ENCODE measurements at places on chromosomes 16 and 17.

GRCh38 chr16:46687486-46687885 is 1.5 kb downstream of the VPS35 start:
- DNase-seq, result no peak

DNA sequence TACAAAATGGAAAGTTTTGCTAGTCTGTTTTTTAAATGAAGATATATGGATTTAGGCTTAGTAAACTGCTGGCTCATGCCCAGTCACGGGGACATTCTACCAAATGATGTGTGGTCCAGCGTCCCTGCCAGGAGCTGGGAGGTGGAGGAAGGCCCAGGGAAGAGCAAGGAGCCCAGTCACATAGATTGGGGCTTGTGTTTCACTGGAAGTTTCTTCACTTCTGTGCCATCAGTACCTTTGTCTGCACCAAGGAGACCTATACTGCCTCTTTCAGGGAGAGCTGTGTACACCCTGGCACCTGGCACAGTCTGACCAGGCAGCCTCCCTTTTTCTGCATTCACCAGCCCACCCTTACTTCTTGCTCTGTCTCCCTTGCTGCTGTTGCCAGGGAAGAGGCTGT is 32.6 kb upstream of the ERN1 start:
- no peak for DNase-seq

DNA sequence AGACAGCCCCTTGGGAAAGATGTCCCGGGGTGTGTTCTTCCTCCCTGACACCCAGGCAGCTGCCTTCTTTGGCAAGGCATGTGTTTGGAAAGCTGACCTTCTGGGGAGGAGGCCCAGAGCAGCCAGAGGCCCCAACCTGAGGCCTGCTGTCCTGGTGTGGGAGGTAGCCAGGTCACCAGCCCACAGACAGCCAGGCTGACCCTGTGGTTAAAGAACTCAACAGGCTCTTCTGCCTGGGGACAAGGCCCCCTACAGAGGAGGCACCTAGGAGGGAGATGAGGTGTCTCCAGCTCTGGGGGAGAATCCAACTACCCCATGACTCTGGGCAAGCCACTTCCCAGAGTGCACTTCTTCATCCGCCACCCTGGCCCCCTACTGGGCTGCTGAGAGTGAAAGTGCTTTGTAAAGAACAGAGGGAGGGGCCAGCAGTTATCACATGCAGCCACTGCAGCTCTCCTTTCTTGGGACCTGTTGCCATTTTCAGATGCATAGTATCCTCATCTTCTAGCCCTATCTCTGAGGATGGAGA is 13.1 kb upstream of the SREBF1 start:
- peak; percentile 74 for DNase-seq

GRCh38 chr17:60524463-60525327 is 1.3 kb downstream of the APPBP2 start:
- peak; percentile 24 for DNase-seq

- DNase-seq, result no peak
Observed at GRCh38 chr16:2196162-2196980, at the start of gene CASKIN1. Gene CASKIN1, minus strand, starts transcription at chr16:2196605. Its CDS starts 173 bp downstream, at chr16:2196432.

DNA sequence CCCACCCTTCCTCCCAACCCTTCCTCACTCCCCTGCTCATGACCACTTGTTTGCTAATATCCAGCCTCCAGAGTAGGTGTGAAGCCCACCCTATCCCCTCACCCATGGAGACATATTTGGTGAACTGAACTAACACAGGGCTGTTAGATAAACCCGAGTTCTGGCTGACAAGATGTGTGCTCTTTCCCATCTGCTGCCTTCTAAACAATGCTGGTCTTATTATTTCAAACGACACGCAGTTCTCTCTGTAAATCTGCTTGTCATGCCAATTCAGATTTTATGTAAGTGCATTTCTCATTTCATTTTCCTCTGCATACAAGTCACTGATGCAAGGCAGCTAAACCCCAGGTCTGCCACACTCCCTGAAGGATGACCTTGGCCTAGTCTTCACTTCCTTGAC is 343.0 kb upstream of the CDH5 start:
- DNase-seq, result no peak

GRCh38 chr17:47848198-47848513 is 2.8 kb downstream of the SP6 start:
- no peak for DNase-seq

DNA sequence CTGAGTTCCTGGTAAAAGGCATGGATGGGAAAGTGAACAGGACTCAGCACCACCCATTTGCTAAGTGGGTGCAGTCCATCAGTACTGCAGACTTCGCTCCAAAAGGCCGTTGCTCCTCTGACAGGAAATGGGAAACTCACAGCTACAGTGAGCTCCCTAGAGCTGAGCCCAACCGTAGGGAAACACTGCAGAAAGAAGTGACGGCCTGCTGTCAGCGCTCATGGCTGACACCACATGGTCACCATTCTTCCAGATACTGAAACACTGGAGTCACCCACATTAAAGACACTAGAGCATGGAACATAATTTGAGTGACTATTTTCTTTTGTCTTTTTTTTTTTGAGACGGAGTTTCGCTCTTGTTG is 31.9 kb downstream of the UBE2O start:
- DNase-seq, result no peak

DNA sequence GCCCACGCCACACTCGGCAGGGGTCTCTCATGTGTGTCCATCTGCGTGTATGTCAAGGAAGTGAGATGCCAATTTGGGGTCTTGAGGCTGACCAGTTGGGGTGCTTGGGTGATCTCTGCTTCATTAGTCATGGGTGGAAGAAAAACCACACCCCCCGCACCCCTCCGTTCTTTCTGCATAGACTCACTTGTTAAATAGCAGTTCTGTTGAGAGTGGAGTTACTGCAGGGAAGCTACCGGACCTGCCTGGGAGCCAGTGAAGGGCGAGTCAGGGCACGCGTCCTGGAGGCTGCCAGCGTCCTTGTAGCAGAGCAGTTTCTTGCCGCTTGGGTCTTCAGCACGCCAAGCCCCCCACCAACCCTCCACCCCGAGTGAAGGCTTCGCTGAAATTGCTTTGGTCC is 8.5 kb downstream of the SNN start:
- DNase-seq, result no peak

DNA sequence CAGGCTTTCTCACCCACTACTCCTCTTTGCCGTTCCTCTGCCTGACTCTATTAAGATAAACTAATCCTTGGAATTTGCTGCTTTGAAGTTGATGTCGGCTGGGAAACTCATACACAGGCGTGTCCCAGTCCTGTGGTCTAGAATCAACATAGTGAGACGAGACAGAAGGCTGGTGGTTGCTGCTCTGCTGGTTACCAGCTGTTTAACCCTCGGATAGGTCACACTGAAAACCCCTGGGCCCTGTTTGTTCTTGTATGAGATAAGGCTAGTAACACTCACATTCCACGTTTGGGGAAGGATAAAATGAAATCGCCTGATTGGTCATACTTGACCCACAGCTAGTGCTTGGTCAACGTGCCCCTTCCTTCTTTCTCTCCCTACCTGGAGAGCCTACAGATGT is 517.0 kb downstream of the CDH13 start:
- DNase-seq, result peak; percentile 51
